ENCODE measurements at places on chromosomes 4 and X.

GRCh38 chrX:120294651-120295050 is 16.6 kb downstream of the TMEM255A start:
- no peak for DNase-seq

- DNase-seq, result no peak
Observed at GRCh38 chr4:23455456-23456158, 434.2 kb downstream of the PPARGC1A start.

DNA sequence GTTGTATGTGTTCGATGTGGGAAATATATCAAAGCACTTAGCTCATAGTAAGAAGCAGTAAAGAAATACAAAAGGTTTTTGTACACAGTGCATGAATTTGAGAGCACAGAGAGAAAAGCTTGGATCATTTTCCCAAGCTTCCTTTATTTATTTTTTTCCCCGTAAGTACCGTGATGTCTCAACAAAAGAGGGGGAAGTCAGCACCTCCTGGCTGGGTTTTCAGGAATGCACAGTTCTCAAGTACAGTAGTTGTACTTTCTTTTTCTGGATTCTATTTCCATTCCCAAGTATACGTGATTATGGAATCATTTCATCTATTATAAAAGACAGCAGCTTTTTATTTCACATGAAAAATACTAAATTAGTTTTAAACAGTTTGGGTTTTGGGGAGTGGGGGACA is 171.5 kb upstream of the EDNRA start:
- no peak for DNase-seq

GRCh38 chrX:123756320-123756719 is 23.5 kb upstream of the THOC2 start:
- DNase-seq, result no peak

- no peak for DNase-seq
Observed at GRCh38 chr4:38013461-38014366, 53.5 kb downstream of the PTTG2 start.

DNA sequence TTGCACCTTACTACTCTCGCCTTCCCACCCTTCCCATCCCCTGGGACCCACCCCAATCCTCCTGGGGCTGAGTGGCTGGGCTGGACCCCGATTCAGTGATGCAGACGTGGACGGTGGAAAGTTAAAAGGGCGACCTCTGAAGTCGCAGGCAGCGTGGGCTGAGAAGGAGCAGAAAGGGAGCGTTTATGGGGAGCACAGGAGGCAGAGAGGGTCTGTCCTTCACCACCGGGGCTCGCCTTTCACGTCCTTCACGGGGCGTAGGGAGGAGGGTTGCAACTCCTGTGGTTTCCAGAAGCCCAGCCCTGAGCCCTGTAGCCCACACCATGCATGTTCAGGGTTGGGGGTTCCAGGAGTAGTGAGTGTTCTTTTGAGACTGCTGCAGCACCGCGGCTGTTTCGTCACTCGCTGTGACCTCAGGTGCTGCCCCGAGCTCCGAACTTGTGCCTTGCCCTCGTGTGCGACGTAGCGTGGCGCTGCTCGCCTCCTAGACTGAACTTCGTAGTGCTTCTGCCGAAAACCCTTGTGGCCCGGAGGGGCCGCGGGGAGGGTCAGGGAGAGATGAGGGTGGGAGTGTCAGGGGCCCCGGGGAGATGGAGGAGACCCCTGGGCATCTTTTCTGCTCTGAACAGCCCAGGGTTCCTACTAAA is 1.6 kb downstream of the NHS start:
- DNase-seq, result no peak

DNA sequence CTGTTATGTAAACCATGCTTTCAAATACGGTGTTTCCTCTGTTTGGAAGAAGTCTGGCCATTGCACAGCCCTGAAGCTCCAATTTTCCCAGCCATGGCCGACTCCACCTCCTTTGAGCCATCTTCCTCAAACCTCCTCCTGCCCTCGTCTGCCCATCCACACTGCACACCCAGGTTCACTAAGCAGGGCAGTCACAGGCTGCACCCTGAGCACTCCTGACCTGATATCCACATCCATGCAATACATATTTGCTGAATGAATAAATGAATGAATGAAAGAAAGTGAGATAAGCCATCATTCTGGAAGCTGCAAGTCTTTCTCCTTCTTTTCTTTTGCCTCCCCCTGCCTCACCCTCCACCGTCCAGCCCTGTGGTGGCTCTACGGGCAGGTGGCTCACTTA is 22.2 kb downstream of the XG start:
- no peak for DNase-seq

Data from activated CD4-positive, CD25-positive, alpha-beta regulatory T cell treated with anti-CD3 and anti-CD28 coated beads, Interleukin-2, amount 50 U/mL, for 16 hours (primary cell).